Liver (tissue), 10 donors: ENCODE measurements at places on chromosomes 5 and 9. TPM values are rescaled to one million over a fixed set of nuclear protein-coding genes. Genes with fewer than 3 reads are reported as not detected.

DRD1 gene
- polyA plus RNA-seq: 0.05 TPM

PAIP1 gene
- polyA plus RNA-seq: 48.2 TPM

- H3K27ac ChIP-seq: no peak overlapping the region
- H3K36me3 ChIP-seq: no peaks in the 10 kb centered on the region
- H3K4me3 ChIP-seq: no peak overlapping the region
- H3K27me3 ChIP-seq: no peaks in the 10 kb centered on the region
Measured at GRCh38 chr5:13572163-13572562, 372.3 kb downstream of the DNAH5 start.

GRCh38 chr9:136551401-136552116, 5.7 kb upstream of the NOTCH1 start:
- no peak overlapping the region for H3K4me3 ChIP-seq
- H3K36me3 ChIP-seq: no peaks in the 10 kb centered on the region
- H3K27me3 ChIP-seq: no peaks in the 10 kb centered on the region
- H3K4me1 ChIP-seq: peaks cover 17% of the 10 kb centered on the region
- no peak for DNase-seq
- peak overlapping the region; percentile 32 for H3K27ac ChIP-seq

LCN2 gene
- polyA plus RNA-seq: 64.5 TPM

IRGM gene
- not detected for polyA plus RNA-seq

LHX2 gene
- 2.0 TPM for polyA plus RNA-seq

DNA sequence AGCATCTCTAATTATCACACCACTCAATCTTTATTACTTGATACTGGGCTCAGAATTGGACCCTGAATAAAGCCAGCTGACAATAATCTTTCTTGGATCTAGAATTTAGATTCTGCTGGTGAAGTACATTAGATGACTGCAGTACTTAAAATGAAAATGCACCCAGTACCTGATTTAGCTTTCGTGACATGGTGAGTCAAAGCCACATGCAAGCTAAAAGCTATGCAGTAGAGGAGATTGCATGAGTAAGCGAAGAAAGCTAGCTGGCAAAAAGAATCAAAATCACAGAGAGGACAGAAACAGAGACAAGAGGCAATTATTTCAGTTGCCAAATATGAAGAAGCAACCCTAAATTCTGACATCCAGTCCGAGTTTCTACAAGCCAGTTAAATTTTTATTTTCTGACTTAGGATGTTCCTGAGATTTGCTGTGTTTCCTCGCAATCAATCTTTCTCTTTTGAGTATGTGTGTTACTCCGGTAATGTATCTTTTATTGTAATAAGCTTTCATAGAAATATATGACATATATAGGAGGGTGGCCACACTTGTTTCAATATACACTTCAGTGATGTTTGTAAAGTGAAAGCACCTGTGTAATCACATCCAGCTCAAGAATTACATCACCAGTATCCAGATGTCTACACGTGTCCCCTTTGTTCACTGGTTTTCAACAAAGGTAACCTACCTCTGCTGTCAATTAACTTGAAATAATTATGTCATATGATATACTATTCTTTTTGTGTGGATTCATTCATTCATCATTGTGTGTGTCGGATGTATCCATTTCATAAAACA, 101.7 kb downstream of the CDH18 start:
- H3K36me3 ChIP-seq: no peaks in the 10 kb centered on the region
- H3K27ac ChIP-seq: no peak overlapping the region
- no peaks in the 10 kb centered on the region for H3K27me3 ChIP-seq
- no peak overlapping the region for H3K4me3 ChIP-seq

GRCh38 chr5:91122651-91123050, 260.5 kb downstream of the ARRDC3 start:
- H3K4me3 ChIP-seq: no peak overlapping the region
- no peaks in the 10 kb centered on the region for H3K27me3 ChIP-seq
- H3K4me1 ChIP-seq: no peaks in the 10 kb centered on the region

DNA sequence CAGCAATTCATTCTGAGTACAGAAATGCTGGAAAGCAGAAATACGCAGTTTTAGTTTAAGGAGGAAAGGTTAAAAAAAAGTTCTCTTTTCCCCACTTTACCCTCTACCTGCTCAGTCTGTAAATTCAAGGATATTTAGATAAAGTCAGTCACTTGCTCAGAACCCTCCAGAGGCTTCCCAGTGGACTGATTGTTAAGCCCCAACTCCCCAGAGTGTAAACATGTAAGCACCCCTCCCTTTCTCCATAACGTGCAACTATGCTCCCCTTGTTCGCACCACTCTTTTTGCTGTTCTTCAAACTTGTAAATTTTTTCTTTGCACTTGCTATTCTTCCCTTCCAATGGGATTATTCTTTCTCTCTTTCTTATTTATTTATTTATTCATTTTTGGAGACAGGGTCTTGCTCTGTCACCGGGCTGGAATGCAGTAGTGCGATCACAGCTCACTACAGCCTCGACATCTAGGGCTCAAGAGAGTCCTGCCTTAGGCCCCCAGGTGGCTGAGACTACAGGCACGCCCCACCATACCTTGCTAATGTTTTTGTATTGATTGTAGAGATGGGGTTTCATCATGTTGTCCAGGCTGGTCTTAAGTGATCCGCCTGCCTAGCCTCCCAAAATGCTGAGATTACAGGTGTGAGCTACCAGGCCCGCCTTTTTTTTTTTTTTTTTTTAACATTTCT, 32.5 kb upstream of the ERBIN start:
- no peaks in the 10 kb centered on the region for H3K36me3 ChIP-seq
- H3K27me3 ChIP-seq: no peaks in the 10 kb centered on the region
- H3K4me3 ChIP-seq: no peak overlapping the region
- no peak for DNase-seq
- no peak overlapping the region for H3K27ac ChIP-seq

DNA sequence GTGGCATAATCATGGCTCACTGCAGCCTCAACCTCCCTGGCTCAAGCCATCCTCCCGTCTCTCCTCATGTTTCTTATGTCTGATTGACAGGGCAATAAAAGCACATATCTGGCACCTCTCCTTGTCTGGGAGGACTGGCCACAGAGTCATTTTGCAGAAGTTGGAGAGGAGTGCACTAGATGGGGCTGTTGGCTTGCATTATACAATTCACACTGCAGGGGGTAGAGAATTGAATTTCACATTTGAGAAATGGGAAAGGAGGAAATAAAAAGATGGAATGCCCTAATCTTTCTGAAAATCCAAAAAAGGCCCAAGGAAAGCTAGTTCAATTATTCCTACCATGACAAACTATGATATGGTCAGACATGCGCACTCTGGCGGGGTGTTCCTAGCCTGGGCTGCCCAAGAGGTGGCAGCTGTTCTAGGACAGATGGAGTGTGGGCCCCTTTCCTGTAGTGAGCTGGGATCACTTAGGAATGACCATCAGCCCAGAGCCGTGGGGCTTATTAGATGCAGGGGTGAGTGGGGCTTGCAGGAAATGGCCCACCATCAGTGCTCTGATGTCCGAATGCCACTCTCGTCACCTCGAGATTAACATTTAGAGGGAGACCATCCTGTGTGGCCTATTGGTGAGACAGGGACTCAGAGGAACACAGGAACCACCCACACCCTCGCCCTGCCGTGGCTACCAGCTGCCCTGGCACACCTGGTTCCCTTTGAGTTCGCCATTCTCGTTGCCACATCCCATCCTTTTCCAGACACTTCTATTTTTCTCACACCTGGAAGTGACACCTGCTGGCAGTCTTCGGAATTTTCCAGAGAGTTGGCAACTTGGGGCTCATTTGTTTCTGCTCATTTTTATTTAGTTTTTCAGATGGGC, 21.8 kb upstream of the ANKRD18A start:
- H3K27me3 ChIP-seq: peaks cover 7% of the 10 kb centered on the region
- no peak overlapping the region for H3K27ac ChIP-seq
- no peak for DNase-seq
- no peaks in the 10 kb centered on the region for H3K4me1 ChIP-seq
- no peak overlapping the region for H3K4me3 ChIP-seq
- no peaks in the 10 kb centered on the region for H3K36me3 ChIP-seq

DNA sequence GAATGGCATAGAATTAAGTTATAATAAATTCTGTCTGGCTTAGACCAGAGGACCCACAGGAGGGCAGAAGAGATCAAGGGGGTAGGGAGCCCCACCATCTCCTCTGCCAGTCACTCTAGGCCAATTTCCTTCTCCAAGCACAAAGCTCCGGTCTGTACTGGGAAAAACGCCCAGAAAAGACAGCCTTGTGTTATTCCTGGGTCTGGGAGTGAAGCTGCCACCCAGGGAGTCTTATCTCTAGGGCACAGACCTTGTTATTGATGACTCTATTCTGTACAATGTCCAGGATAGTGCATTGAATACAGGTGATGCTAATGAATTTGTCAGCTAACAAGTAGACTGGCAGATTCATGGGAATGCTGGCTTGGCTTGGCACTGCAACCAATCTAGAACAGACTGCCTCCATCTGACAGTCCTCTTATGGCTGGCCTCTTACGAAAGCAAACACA, 60.7 kb downstream of the MED27 start:
- H3K36me3 ChIP-seq: no peaks in the 10 kb centered on the region
- no peak overlapping the region for H3K4me3 ChIP-seq
- no peaks in the 10 kb centered on the region for H3K27me3 ChIP-seq
- no peaks in the 10 kb centered on the region for H3K4me1 ChIP-seq

GRCh38 chr5:127084656-127085055, 11.4 kb upstream of the C5orf63 start:
- H3K27ac ChIP-seq: no peak overlapping the region
- no peak overlapping the region for H3K4me3 ChIP-seq
- no peaks in the 10 kb centered on the region for H3K4me1 ChIP-seq
- H3K36me3 ChIP-seq: no peaks in the 10 kb centered on the region
- DNase-seq: no peak
- no peaks in the 10 kb centered on the region for H3K27me3 ChIP-seq

N4BP3 gene
- not detected for polyA plus RNA-seq

- peaks cover 2% of the 10 kb centered on the region for H3K4me1 ChIP-seq
- H3K4me3 ChIP-seq: no peak overlapping the region
- no peak overlapping the region for H3K27ac ChIP-seq
- DNase-seq: no peak
Measured at GRCh38 chr5:160466116-160466515, 44.5 kb downstream of the PTTG1 start.

DNA sequence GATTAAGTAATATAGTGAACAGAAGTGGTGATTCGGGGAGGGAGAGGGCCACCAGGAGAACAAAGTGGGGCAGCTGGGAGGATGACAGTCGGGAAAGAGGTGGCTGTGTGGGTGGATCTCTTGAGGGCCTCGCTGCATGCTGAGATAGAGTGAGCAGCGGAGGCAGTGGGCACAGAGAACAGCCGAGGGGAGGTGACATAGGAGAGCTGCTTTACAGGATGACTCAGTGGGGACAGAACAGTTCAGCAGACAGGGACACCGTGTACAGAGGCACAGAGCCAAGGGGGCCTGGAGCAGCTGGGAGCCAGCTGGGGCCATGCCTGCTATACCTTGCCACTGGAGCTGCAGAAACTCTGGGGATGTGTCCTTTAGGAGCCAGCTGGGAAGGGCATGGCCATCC, 273.9 kb downstream of the GADD45G start:
- H3K4me3 ChIP-seq: no peak overlapping the region
- H3K27ac ChIP-seq: no peak overlapping the region
- DNase-seq: no peak
- H3K27me3 ChIP-seq: no peaks in the 10 kb centered on the region
- peaks cover 27% of the 10 kb centered on the region for H3K4me1 ChIP-seq

DNA sequence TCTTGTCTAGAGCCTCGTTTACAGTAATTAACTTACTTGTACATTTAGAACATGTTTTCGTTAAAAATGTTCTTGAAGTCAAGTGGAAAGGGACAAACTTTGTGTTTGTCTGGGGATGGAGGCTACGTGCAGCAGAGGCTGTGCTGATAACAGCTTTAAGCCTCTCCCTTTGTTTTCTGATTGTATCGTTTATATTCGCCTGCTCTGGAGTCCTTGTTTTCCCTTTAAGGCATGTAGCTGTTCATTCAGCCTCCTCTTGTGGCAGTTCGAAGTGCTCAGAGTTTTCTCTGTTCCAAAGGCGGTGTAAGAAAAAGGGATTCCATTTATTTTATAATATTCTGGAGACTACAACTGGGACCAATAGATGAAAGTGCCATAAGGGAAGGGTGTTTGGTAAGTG, 1.9 kb downstream of the SLC36A1 start:
- H3K4me1 ChIP-seq: peaks cover 10% of the 10 kb centered on the region
- no peaks in the 10 kb centered on the region for H3K27me3 ChIP-seq
- no peak for DNase-seq
- H3K36me3 ChIP-seq: no peaks in the 10 kb centered on the region
- H3K4me3 ChIP-seq: no peak overlapping the region

WNT8A gene
- polyA plus RNA-seq: not detected

NKD2 gene
- polyA plus RNA-seq: 0.28 TPM
